KBM-7 (cell line): ENCODE measurements at places on chromosomes 4 and X.

DNA sequence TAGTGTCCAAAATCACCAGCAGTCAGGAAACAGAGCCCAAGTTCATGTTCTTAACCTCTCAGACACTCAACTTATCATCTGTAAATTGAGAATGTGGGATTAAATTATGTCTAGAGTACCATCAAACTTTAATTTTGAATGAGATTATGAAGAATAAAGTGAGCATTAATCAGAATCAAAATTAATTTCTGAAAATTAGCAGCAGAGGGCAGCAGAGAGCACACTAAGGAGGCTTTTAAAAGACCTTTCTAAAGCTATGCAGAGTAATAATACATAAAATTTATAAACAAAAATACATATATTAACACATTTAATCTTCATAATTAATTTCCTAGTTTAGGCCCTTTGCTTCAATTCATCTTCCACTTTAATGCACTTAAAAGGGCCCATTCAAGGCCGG lies 7.1 kb downstream of the TASL start:
- DNase-seq = peak; percentile 41

DNA sequence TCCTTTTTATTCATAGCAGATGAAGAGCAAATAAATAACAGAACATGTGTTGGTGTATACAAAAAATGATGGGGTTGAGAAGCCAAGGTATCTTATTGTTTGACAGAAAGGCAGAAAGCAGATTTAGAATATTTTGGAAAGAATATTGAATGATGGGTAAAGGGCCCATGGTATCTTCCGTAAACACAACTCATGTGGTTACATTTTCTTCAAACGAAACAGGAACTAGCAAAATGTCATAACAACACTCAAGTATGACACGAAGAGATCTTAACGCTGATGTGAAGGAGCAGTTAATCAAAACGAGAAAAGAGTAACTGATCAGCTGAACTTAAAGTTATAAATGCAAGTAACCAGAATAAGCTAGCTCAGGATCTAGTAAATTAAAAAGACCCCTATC lies 195.7 kb upstream of the GK2 start:
- DNase-seq = peak; percentile 72

DNA sequence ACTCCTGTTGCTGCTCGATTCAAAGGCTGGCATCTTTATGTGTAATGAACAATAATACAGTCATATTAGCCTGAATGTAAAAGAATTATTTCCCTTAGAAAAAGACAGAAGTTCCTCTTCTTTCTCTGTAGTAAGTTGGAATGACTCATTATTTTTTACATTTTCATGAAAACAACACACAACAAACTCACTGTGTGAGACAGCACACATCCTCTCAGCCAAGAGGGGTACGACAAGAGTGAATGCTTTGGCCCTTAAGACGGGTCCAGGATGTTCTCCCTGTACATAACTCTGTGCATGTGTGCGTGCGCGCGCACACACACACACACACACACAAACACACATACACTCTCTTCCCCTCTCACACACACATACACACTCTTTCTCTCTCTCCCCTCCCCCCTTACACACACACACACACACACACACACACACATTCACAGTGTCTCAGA lies 72.8 kb downstream of the MANBA start:
- no peak for DNase-seq

DNA sequence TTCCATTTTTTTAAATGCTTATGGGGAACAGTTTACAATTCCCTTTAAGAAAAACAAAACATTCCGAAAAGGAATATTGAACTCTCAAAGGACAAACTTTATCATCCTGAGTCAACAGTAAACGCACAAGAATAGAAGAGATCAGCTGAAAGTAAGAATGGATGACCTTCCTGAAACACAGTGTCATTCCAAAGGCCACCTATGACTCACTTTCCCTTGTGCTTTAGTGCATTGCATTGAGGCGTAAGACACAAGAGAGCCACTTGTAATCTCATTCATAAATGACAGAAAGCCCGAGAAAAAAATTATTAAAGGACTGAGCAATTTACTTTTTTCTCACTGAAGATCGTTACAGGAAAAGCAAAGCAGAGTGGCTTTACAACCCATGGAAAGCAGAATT lies 1062.4 kb upstream of the DIAPH2 start:
- no peak for DNase-seq

- peak; percentile 80 for DNase-seq
These were observed 4.3 kb downstream of the BLOC1S4 start for GRCh38 chr4:6720202-6720699.

GRCh38 chr4:2791518-2792395 lies 1.1 kb upstream of the SH3BP2 start:
- no peak for DNase-seq

- DNase-seq = no peak
These were observed 936 bp upstream of the PGK1 start for GRCh38 chrX:78103001-78103622.

DNA sequence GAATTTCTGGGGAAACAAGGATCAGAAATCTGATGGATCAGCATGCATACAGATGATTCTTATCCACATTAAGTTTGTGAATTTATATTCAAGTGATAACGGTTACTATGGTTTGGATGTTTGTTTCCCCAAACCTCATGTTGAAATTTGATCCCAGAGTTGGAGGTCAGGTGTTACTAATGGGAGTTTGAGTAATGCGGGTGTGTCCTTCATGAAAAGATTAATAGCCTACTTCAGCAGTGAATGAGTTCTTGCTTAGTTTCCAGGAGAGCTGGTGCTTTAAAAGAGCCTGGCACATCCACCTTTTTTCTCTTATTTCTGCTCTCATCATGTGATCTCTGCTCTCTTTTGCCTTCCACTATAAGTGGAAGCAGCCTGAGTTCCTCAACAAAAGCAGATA lies 712.4 kb downstream of the IL1RAPL1 start:
- no peak for DNase-seq

DNA sequence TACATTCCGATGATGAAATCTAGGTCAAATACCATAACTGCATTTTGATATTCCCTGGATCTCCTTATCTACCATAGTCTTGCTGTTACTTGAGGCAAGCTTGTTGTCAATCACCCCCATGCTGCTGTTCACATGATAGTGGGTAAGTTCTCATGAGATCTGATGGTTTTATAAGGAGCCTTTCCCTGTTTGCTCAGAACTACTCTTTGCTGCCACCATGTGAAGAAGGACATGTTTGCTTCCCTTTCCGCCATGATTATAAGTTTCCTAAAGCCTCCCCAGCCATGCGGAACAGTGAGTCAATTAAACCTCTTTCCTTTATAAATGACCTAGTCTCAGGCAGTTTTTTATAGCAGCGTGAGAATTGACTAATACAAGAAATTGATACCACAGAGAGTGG lies 432.0 kb downstream of the GLUD2 start:
- DNase-seq = peak; percentile 12

DNA sequence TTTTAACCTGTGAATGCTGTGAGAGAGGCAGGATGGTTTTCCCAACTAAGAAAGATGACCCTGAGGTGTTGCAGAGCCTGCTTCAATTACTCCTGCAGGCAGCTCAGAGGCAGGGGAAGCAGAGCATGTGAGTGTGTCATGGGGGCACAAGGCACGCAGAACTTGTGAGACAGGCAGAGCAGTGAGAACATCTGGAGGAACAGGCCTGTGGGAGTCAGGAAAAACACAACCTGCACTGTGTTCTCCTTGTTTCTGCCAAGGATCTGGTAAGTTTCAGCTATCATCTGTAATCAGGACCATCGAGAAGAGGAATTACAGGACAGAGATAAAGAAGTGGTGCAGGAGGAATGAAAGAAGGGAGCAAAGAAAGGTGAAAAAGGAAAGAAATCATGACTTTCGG lies 741.8 kb upstream of the INTU start:
- DNase-seq = no peak

GRCh38 chr4:188975271-188975670 lies 836.0 kb downstream of the TRIML1 start:
- no peak for DNase-seq

GRCh38 chrX:1925053-1925481 lies 310.2 kb downstream of the ASMT start:
- no peak for DNase-seq

GRCh38 chr4:179110356-179110755 lies 1668.1 kb upstream of the AGA start:
- no peak for DNase-seq
